ENCODE measurements at places on chromosomes 12 and 14.
A peak's percentile ranks its signal among the peaks of the same experiment; 100 is the strongest.

DNA sequence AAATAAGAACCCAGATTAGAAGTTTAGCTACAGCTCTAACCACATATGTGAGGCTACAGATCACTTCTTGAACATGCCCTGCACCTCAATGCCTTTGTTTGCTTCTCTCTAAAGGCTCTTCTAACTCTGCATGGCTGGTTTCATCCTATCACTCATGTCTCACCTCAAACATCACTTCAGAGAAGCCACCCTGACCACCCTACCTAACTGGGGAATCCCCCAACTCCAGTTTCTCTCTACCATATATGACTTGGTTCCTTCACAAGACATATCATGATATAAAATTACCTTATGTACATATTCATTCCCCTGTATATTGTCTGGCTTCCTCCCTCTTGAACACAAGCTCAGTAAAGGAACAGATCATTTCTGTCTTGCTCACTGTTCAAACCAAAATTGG lies 250.2 kb upstream of the GRIP1 start:
- DNase-seq: no peak

GRCh38 chr12:9673404-9674225 lies 4.1 kb downstream of the CLEC2D start:
- peak; percentile 64 for DNase-seq

DNA sequence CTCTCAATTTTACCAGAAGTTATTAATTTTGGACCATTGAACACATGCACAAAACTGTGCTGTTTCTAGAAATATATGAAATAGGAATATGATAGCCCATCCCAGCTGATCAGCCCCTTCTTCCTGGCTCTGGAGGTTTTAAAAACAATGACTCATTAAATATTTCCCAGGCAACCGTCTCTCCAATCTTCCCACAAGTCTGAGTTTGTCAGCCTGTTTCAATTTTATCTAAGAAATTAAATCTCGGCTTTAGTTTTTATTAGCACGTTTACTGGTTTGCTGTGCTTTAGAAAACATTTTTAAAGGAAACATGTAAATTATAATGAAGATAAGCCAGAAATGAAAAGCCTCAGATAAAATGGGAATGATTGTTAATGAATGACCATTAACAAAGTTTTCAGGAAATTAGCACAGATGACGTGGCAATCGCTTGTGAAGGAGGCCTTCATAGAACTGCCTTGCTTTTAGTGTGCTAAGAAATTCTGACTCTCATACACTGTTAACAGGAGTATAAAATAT lies 89.3 kb upstream of the RAP1B start:
- DNase-seq: no peak

- no peak for DNase-seq
These were observed 82.4 kb downstream of the ARL6IP4 start for GRCh38 chr12:123062681-123063486.

DNA sequence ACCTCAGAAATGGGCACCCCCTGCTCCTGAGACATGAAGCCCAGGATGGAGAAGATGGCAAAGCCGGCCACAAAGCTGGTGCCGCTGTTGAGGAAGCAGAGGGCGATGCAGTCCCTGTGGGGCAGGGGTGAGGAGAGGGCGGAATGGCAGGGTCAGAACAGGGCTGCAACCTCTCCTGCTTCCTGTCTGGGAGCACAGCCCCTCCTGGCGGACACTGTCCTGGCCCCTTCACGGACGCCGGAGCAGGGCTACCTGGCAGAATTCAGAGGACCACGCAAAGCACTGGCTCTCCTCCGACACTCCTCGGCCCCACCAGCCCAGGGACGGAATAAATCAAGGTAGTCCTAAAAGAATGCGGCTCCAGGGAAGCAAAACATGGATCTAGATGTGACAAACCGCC lies 12.4 kb upstream of the SLC6A12 start:
- DNase-seq: peak; percentile 51

- no peak for DNase-seq
These were observed 355.5 kb downstream of the KCNH5 start for GRCh38 chr14:62689733-62690132.

DNA sequence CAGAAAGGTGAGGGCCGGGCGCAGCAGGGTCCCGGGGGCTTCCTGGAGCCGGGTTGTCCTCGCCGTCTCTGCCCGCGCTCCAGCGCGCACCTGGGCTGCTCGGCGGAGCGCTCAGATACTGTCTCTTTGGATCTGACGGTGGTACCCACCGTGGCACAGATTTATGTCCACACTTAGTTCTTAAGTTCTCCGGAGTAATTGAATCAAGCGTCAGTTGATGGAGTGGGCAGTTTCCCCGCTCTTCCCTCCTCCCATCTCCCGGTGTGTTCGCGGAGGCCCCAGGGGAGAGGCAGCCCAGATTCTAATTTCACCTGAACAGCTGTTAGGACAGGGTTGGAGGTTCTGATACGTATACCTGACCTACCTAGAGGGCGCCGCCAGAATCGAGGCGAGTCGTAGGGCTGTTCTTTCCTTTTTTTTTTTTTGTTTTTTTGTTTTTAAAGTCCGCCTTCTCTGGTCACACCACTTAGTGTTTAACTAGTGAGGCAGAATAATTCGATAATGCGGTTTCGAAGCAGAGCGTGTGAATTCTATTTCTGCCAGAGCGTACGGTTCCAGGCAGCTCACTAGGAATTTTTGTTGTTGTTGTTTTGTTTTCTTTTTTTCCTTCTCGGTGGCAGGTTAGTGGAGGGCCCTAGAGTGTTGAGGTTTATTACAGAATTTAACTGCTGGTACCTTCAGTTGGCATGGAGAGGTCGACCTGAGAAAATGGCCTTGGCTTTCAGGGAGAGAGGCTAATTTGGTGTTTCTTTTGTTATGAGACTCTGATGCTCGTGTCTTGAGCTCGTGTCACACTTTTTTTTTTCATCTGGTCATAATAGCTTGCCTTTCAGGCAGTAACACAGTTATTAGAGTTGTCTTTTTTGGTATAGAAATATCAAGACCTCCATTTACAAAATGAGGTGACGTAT lies 22.3 kb upstream of the GNS start:
- no peak for DNase-seq

DNA sequence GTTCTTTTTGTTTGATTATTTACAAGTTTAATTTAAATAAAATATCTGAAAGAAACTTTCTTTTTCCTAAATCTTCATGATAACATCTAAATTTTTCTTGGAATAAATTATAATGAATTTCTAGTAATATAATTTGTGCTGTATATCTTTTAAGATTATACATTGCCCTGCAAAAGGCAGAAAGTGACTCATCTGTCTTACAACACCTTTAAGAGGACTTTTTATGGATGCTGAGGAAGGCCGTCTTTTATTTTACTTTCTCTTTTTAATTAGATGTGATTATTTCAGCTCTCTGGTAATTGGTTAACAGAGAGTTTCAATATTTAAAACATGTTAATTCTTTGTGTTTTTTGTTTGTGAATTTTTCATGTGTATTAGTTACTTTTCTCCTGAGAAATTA lies 598.4 kb downstream of the RPL10L start:
- no peak for DNase-seq

GRCh38 chr12:90729736-90730135 lies 225.2 kb downstream of the CCER1 start:
- DNase-seq: no peak

DNA sequence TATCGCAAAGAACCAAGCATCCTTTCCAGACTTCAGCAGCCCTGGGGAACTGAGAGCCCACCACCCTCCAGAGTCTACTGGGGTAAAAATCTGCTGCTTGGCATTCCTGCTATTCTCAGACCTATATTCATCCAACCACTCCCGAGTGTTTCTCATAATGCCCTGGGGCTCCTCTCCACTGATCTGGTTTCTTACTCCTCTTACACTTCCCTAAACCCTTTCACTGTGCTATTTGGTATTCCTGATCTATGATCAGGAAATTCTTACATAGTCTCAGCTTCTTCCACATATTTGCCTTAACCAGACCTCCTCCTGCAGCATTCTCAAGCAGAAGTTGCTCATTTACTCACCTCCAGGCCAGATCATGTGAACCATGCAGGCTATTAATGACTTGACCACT lies 82.4 kb downstream of the SYT10 start:
- DNase-seq: no peak

- no peak for DNase-seq
These were observed 259.6 kb downstream of the NOVA1 start for GRCh38 chr14:26338231-26338630.

GRCh38 chr14:34065236-34065635 lies 114.4 kb upstream of the EGLN3 start:
- no peak for DNase-seq

- DNase-seq: no peak
These were observed 23.1 kb downstream of the EXD2 start for GRCh38 chr14:69214393-69214792.

GRCh38 chr14:106268013-106268727 lies 741.8 kb downstream of the TMEM121 start:
- DNase-seq: no peak

- DNase-seq: no peak
These were observed 190.1 kb upstream of the PRMT8 start for GRCh38 chr12:3300833-3301401.

GRCh38 chr12:47022296-47022695 lies 57.1 kb upstream of the PCED1B start:
- DNase-seq: no peak

DNA sequence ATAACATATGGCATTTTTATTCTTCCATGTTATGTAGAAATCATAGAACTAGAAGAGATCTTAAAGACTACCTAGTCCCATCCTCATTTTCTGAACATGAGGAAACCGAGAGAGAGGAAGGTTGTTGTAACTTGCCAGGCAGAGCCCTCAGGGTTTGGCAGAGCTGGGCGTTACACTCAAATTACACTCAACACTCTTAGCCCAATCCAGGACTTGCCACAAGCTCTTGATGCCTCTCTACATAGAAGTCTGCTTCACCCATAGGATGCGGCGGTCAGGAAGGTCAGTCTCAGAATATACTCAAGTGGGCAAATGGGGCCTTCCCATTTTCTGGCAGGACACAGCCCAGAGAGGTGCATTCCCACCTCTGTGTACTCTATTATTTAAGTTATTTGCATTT lies 208.1 kb downstream of the ZFP36L1 start:
- DNase-seq: no peak

- no peak for DNase-seq
These were observed 292.3 kb downstream of the DAD1 start for GRCh38 chr14:22296722-22297121.

DNA sequence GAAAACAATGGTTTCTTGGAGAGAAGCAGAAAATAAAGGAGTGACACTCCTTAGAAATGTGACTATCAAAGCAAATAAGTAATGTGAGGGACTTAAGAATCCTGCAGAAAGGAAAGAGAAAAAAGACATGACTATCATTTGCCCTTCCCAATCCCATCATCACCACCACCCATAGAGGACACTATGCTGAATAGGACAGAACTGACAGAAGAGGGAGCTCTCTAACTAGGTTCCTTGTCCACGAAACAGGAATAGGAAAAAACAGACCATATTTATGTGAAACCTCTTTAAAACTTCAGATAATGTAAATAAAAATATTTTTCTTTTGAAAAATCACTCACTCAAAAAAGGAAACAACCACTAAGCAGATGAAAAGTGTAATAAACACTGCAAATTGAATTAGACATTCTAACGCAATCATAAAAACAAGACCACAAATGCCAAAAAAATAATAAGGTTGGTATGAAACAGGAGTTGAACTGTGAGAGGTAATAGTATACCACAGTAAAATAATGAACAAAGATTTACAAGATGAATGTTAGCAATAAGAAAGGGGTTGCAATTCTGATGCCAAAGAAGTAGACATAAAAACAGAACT lies 24.1 kb downstream of the KLRD1 start:
- DNase-seq: no peak

Measured in sciatic nerve (tissue), 2 donors.